ENCODE measurements at places on chromosomes 7 and 10.

DNA sequence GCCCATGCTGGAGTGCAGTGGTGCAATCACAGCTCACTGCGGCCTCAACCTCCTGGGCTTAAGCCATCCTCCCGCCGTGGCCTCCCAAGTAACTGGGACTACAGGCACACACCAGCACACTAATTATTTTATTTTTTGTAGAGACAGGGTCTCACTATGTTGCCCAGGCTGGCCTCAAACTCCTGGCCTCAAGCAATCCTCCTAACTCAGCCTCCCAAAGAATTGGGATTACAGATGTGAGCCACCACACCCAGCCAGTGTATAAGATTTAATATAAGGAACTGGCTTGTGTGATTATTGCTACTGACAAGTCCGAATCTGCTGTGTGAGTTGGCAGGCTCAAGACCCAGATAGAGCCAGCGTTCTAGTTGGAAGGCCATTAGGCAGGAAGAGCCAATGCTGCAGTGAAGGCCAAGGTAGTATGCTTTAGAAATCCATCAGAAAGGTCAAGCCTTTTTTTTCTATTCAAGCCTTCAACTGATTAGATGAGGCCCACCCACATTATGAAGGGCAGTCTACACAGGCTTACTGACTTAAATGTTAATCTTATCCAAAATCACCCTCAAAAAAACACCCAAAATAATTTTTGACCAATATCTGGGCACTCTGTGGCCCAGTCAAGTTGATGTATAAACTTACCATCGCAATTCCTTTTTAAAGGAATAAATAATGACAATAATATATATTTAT, 19.4 kb downstream of the TRIM4 start:
- no peak for DNase-seq

DNA sequence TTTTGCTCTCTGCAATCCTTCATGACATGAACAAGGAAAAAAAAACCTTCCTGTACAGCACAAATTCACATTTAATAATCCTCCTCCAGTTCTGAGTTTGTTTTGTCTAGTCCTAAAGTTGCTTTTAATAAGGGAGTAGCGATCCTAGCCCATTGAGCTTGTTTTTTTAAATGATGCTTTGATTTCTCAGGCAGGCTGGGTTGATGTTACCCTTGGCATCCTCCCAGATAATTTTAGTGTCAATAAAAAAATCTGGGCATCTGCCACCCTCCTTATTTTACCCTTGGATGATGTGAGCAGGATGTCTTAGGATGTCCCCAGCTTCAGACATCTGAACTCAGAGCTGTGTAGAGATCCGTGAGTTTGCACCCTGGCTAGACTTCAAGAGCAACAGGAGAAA, 33.9 kb upstream of the PROSER2 start:
- DNase-seq, result no peak

DNA sequence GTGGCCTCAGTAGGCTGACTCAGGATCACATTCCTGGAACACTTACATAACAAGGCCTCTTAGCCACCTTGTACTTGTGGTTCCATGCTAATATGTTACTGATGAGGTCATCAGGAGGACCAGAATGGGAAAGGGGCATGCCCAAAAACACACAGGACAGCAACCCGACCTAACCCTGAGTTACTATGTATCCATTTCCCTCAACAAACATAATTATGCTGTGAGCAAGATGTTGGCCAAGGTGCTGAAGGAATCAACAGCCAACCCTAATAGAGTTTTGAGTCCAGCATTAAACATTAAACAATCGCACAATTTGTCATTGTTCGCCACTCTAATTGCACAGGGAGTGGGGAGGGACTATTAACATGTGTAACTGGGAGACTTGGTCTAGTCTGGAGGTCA, 129.4 kb downstream of the PLPP4 start:
- DNase-seq, result no peak

- DNase-seq, result peak; percentile 47
Observed at GRCh38 chr10:103605359-103606096, 112.0 kb downstream of the NEURL1 start.

DNA sequence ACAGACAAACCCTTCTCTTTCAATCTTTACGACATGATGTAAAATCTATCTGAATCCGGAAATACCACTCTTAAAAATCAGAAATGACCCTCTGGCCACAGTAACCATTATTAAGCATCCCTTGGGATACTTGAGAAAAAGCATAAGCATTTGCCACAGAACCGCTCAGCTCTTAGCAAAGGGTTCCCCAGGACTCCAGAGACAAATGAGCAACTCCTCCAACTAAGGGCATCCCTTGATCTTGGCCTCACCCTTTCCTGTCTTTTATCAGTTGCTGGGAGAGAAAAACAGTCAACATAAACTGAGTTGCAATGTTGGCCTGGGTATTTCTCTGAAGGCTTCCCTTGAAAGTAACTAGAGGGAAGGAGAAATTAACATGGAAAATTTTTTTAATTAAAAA, 3.5 kb downstream of the PDLIM1 start:
- DNase-seq, result peak; percentile 38

DNA sequence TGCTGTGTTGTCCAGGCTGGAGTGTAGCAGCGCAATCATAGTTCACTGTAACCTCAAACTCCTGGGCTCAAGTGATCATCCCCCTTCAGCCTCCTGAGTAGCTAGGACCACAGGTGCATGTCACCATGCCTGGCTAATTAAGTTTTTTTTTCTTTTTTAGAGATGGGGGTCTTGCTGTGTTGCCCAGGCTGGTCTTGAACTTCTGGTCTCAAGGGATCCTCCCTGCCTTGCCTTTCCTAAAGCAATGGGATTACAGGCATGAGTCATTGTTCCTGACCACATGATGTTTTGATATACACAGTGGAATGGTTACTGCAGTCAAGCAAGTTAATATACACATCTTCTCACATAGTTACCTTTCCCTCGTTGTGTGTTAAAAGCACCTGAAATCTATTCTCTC, 140.3 kb downstream of the GPR85 start:
- DNase-seq, result no peak

GRCh38 chr7:118057404-118057803, 126.6 kb upstream of the LSM8 start:
- DNase-seq, result no peak

DNA sequence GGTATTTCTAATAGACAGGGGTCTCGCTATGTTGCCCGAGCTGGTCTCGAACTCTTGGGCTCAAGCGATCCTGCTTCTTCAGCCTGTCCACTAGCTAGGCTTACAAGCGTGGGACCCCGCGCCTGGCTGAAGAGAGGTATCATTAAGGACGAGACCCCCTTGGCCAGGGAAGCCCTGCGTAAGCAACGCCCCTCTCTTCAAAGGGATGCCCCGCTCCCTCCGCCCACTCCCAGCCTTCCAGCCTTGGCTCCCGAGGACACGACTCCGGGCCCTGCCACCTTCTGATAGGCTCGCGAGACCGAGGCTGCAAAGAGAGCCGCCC, 220 bp upstream of the ZKSCAN5 start:
- no peak for DNase-seq

GRCh38 chr7:133330085-133330484, 77.2 kb downstream of the EXOC4 start:
- no peak for DNase-seq

GRCh38 chr7:78037603-78038002, 239.0 kb downstream of the PHTF2 start:
- no peak for DNase-seq

- no peak for DNase-seq
Observed at GRCh38 chr10:110609605-110610004, 34.5 kb upstream of the RBM20 start.

DNA sequence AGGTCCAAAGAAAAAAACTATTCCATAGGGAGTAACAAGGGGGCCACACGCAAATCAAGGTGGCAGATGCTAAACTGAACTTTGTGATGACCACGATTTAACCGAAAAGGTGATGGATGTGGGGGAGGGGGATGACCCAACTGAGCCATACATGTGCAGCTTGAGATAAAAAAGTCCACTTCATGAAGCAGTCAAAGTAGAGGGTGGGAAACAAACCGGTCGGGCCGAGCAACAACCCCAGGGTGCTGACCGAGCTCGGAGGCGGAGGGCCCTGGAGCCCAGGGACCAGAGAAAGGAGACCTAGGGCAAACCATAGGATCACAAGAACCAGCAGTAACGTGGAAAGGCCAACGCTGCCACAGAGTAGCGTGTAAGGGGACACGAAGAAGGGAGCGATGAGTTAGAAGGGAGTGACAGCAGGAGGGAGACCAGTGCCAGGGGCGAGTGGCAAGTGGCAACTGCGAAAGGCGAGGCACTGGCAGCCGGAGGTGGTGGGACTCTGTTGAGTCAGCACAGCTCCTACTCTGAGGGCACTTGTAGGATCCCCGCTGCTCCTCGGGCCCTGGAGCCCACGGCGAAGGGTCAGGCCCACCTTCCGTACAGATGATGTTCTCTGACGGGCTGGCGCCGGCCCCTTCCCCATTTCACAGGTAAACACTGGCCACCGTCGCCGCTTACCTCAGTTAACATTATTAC, 540 bp downstream of the SNX13 start:
- peak; percentile 16 for DNase-seq

- DNase-seq, result no peak
Observed at GRCh38 chr7:139855498-139856270, 26.6 kb downstream of the TBXAS1 start.

DNA sequence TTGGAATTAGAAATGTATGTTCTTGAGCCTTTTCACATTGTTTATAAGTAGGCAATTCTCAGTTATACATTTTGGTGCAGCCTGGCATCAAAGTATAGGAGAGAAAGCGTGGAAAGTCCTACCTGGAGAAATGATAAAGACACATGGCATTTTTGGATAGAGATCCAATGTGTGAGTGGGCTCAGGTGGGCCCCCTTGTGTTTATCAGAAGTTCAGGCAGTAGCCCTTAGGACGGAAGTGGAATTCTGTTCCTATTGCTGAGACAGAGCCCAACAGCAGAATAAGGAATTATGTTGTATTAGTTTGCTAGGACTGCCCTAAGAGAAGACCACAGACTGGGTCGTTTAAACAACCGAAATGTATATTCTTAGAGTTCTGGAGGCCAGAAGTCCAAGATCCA, 85.2 kb upstream of the AMPH start:
- no peak for DNase-seq

- DNase-seq, result no peak
Observed at GRCh38 chr10:122279725-122280141, 8.6 kb downstream of the BTBD16 start.

DNA sequence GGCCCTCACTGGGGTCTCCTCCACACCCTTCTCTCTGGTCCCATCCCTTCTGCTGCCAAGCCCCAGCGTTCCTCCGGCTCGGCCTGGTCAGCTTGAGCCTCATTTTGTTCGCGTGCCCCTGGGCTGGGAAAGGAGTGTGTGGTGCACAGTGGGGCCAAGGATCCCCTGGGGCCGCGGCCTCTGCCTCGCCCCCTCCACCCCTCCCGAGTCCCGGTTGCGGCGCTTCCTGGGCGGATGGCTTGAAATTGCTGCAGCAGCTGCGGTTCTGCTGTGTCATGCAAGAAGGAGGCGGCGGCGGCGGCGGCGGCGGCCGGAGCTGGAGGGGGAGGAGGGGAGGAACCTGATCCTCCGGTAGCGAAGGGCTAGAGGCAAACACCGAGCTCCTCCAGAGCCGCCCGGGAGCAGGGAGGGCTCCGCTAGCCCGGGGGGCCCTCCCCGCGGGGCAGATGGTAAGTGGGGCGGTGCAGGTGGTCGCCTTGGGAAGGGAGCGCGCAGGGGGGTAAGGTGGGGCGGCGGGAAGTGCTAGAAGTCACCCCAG, 217.8 kb upstream of the MKLN1 start:
- peak; percentile 74 for DNase-seq

DNA sequence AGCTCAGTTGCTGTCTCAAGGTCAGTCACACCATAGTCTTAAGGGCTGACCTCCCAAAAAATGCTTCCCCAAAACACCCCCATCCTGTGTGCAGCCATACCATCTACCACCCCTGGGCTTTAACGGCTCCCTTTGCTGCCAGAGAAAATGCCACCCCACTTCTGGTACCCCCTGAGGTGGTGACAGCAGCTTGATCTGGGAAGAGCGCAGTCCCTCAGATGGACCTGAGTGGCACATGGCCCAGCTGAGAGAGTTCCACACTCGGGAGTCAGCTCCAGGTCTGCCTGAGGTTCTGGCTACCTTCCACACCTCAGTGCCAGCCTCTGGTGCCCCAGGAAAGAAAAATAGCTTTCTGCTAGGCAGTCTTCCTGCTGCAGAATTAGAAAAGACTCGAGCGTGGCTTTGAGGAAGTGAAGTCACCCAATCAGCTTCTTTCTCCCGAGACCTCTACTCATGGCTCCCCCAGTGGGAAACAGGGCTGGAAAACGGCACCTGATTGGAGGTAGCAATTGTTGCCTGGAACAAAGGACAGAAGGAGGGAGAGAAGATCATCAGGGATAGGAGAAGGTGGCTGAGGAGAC, 151.7 kb downstream of the ARHGAP21 start:
- DNase-seq, result no peak

DNA sequence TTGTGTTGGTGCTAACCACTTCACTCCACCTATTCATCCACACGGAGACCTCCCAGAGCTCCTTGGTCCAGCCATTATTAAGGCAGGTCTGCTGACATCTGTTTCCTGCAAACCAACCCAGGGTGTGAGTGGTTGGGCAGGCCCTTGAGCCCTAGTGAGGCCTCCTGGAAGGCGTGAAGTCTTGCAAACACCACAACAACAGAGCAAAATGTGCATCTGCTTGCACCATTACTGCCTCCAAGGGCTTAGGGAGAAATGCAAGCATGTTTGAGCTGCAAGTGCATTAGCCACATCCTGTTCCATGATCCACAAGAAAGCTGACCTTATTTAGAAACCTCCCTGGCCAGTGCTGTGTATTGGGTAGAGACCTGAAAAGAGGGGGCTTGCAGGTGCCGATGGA, 325.5 kb downstream of the GRID1 start:
- DNase-seq, result no peak

DNA sequence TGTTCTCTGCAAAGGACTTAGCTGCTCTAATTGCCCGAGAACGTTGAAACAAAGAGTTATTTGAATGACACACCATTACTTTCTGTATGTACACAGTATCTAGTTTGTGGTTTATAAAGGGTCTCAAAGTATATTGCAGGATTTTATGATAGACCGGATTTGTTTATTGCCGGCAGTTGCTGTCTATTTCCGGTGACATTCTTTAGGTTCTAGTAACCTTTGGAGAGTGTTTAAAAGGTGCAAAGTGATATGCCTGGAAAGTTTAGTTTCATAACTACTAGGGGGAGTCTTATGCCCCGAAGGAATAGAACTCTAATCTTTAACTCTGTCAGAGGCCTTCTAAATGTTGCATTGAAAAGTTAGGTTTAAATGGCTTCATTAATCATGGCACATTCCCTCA, 63.8 kb downstream of the PAPSS2 start:
- DNase-seq, result no peak

DNA sequence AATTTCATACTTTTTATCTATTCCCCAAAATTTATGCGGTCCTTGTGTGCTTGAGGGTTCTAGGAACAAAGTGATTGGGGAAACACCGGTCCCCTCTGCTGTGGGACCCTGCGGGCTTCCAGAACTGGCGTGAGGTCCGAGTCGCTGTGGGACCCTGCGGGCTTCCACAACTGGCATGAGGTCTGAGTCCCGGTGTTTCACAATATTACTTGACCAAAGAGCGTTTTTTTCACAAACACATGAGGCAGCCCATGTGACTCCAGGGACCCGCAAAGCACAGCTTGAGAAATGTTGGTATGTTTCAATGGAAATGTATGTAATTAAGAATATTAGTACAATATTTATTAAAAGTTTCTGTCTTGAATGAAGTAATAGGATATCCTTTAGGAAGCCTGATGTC, 212.2 kb downstream of the MGMT start:
- DNase-seq, result no peak

- peak; percentile 57 for DNase-seq
Observed at GRCh38 chr10:61153771-61154170, 209.8 kb upstream of the RHOBTB1 start.

GRCh38 chr10:86583983-86584382, 62.4 kb upstream of the WAPL start:
- DNase-seq, result no peak
